ENCODE measurements at places on chromosomes 3 and 15. TPM values are rescaled to one million over a fixed set of nuclear protein-coding genes. Genes with fewer than 3 reads are reported as not detected.
A peak's percentile ranks its signal among the peaks of the same experiment; 100 is the strongest.

Gene FBXO40
- not detected for total RNA-seq

Gene ZBTB47
- 11.6 TPM for total RNA-seq

GRCh38 chr3:12273045-12273695 lies 15.7 kb upstream of the PPARG start:
- H3K36me3 ChIP-seq: no peaks in the 10 kb centered on the region
- H3K27me3 ChIP-seq: no peaks in the 10 kb centered on the region
- H3K4me1 ChIP-seq: no peaks in the 10 kb centered on the region

- H3K27me3 ChIP-seq: no peaks in the 10 kb centered on the region
- no peak overlapping the region for H3K4me3 ChIP-seq
- no peak for DNase-seq
- H3K27ac ChIP-seq: no peak overlapping the region
- H3K4me1 ChIP-seq: no peaks in the 10 kb centered on the region
Measured at GRCh38 chr15:35777061-35777460, 231.1 kb upstream of the DPH6 start.

DNA sequence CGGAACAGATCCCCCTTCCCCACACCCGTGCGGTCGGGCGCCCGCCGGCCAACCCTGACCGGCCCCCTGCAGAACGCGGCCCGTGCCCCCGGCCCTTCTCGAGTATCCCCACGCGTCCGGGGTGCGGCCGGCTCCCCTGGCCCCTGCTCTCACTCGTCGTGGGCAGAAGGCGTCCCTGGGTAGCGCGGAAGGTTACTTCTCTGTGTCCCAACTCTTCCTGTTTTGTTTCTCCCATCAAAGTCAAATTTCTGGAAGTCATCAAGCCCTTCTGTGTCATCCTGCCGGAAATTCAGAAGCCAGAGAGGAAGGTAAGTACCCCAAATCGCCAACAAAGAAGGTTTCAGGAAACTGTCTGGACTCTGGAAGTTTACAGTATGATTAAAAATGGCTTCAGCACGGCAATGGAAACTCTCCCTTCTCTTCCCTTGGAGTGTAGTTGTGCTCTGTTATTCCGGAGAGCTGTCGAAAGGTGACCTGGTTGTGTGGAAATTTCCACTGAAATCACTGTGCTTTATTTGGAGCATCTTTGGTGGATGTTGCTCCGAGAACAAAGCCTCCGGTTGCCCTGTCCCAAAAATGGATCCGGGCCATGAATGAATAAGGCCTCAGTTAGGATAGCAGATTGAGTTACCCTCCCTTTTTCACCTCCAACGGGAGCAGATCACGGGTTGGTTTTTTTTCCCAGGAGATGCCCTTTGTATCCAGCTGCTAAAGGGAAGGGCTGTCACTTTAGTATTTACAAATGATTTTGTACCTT lies 536 bp downstream of the SEC61A1 start:
- H3K27ac ChIP-seq: peak overlapping the region; percentile 93
- H3K27me3 ChIP-seq: no peaks in the 10 kb centered on the region
- no peaks in the 10 kb centered on the region for H3K4me1 ChIP-seq
- DNase-seq: no peak
- H3K4me3 ChIP-seq: peak overlapping the region; percentile 83
- no peaks in the 10 kb centered on the region for H3K36me3 ChIP-seq

All from Peyer's patch (tissue), 4 donors.